ENCODE measurements at places on chromosomes 6 and 20.
A peak's percentile ranks its signal among the peaks of the same experiment; 100 is the strongest.

GRCh38 chr20:37505263-37506151, 15.5 kb upstream of the NNAT start:
- DNase-seq = no peak

- DNase-seq = no peak
Observed at GRCh38 chr6:110564703-110565421, 88.4 kb upstream of the SLC22A16 start.

- DNase-seq = no peak
Observed at GRCh38 chr6:108119769-108120141, 45.2 kb upstream of the OSTM1 start.

DNA sequence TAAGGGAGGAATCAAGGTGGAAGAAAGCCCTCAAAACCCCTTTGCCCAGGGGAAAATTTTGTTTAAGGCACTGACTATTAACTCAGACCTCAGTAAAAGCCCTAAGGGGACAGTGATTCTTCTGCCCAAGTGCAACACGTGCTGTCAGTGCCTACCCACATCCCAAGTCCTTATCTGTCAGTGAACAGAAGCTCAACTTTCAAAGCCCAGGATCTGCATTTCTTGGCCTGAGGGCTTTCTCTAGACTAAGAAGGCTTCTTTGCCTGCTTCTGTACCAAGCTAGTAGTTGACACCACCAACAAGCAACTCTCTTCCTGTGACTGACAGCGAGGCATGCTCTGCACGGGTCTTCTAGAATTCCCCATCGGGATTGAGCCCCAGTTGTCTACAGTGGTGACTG, 416.0 kb upstream of the SPTLC3 start:
- no peak for DNase-seq

GRCh38 chr6:34248198-34248726, 544 bp downstream of the SMIM29 start:
- DNase-seq = peak; percentile 67

- DNase-seq = no peak
Observed at GRCh38 chr6:149209871-149210775, 107.4 kb upstream of the TAB2 start.

GRCh38 chr20:61522498-61523090, 270.5 kb downstream of the CDH4 start:
- no peak for DNase-seq

DNA sequence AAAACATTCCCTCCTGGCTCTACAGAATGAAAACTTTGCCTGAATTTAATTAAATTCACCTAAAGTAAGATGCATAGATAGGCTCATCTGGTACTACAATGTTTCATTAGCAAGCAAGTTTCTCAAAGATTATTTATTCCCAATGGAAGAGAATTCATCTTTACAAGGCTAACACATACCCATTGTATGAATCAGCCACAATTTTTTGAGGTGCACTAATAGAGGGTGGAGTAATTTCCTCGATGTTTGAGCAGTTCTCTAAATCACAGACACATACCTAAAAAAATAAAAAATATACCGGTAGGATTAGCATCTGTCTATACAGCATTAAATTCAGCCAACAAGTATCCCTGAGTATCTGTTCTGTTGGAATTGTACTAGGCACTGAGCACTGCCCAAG, 32.7 kb downstream of the ROS1 start:
- DNase-seq = no peak

GRCh38 chr6:36539814-36540568, 7.3 kb downstream of the STK38 start:
- no peak for DNase-seq
